ENCODE measurements at places on chromosomes 4 and X.
A peak's percentile ranks its signal among the peaks of the same experiment; 100 is the strongest.

DNA sequence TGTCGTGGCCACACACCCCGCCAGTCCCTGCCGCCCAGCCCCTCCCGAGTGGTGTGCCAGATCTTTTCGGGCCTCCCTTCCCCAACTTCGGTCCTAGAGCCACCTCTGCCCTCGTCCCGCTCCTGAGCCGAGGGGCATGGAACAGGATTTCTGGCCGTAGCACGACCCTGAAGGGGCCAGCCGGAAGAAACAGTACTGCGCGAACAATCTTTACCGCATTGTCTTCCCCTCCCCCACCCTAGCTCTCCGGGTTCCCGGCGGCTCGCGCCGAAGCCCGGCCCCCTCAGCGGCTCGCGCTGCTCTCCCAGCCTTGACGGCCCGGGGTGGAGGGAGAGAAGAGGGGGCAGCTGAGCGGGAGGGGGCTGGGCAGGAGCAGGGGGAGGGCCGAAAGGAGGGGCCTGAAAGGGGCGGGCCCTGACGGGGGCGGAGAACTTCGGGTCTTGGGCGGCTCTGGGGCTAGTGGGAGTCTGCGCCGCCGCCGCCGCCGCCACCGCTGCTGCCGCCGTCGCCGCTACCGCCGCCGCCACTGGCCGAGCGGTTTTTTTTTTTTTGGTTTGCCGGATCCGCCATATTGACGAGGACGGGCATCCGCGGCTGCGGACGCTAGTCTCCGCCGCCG, at the start of gene USP9X:
USP9X (plus strand) TSS at position 553 of the 619 bp plus-strand sequence. CDS start 38,184 bp downstream, outside the sequence.
- peak; percentile 63 for DNase-seq

- no peak for DNase-seq
Observed at GRCh38 chrX:54821310-54821709, 13.8 kb downstream of the MAGED2 start.

DNA sequence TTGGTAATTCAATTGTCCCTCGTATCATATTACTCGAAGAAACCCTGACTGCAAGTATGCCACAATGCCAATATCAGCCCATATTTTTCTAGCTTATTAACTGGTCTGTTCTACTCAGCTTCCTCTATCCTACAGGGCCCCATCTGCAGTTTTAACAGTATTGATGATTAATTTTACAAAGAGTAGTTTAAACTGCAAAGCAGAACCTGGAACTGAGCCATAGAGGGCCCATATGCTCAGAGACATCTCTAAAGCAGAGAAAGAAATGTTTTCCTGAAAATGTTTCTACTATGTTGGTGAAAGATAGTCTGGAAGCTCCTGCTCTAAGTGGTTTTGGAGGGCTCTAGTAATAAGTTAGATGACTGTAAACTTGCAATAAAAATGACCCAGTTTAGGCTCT, 259.4 kb upstream of the CENPE start:
- DNase-seq: no peak

DNA sequence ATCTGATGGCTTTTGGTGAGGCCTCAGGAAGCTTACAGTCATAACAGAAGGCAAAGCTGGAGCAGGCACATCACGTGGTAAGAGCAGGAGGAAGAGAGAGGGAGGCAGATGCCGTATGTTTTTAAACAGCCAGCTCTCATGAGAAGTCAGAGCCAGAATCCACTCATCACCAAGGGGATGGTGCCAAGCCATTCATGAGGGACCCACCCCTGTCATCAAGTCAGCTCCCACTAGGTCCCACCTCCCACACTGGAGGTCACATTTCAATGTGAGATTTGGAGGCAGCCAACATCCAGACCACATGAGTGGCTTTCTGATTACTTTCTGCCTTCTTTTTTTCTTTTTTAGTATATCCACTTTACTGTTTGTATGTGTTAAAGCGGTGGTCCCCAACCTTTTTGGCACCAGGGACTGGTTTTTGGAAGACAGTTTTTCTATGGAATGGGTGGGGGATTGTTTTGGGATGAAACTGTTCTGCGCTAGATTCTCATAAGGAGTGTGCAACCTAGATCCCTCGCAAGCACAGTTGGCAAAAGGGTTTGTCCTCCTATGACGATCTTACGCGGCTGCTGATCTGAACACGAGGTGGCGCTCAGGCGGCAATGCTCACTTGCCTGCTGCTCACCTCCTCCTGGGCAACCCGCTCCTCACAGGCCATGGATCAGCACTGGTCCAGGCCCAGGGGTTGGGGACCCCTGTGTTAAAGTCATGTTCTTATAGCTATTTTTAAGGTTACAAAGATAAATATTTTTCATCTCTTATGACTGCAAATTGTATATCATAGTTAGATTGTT, 61.7 kb downstream of the SLIT2 start:
- DNase-seq: no peak

GRCh38 chr4:98930311-98930865, 1.5 kb upstream of the EIF4E start:
- no peak for DNase-seq

DNA sequence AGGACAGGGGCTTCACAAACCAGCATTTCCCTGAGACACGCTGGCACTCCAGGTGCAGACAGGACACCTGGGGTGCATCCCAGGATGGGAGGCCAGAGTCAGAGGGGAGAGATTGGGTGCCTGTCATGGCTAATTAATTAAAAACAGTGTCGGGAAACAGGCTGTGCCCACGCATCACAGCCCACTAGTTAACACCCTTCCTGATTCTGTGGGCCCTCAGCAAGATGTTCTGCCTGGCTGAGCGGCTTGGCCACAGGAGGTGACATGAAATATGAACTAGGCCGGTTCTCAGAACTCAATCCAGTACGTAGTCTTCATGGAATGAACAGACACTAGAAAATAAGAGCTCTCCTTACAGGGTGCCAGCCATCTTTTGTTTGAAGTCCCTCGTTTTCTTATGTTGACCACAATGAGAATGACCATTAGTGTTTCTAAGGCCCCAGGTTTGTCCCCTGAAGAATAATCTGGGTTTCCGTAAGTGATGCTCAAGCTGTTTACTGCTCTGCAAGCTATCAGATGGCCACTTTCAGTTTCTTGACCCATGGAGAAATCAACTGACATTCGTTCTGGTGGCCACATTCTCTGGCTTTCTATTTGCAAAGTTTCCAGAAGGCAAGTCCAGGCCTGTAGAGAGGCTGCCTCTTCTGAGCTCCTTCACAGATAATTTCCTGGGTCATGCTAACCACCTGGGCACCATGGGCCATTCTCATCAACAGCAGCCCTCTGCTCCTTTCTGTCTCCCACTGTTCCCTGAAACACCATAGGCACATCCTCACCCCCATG, 72.3 kb downstream of the SLC34A2 start:
- DNase-seq: no peak

GRCh38 chr4:71132486-71132885, 139.0 kb downstream of the DCK start:
- DNase-seq: no peak

- no peak for DNase-seq
Observed at GRCh38 chr4:128837198-128837597, 27.7 kb downstream of the JADE1 start.

GRCh38 chr4:658681-659667, 15.1 kb downstream of the ATP5ME start:
- no peak for DNase-seq

GRCh38 chrX:18755651-18756050, 48.2 kb downstream of the PPEF1 start:
- DNase-seq: no peak

GRCh38 chrX:47649781-47650163, 591 bp downstream of the ELK1 start:
- DNase-seq: no peak

DNA sequence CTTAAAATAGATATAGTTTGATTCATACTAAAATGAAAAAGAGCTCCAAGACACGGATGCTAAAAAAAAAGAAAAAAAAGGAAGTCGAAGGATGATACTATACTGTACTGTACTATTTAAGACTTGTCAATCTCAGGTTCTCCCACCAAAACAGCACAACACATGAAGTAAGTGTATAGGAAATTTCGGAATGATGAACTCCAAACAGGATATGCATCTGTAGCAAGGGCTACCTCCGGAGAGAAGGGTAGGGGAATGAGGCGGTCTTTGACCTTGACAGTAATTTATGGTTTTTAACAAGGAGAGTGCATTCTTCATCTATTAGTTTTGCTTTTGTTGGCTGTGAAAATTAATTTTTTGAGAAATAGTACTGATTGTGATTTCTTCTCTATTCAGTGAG, 541 bp upstream of the FIP1L1 start:
- no peak for DNase-seq

GRCh38 chrX:13360146-13360545, 40.3 kb upstream of the ATXN3L start:
- DNase-seq: no peak

Measured in ascending aorta (tissue), 2 donors.